ENCODE measurements at places on chromosomes 7 and 10. TPM values are rescaled to one million over a fixed set of nuclear protein-coding genes. Genes with fewer than 3 reads are reported as not detected.

Gene VWA2
- 1.9 TPM for polyA plus RNA-seq

Gene C10orf105
- 0.16 TPM for polyA plus RNA-seq

Gene LRMDA
- 19.1 TPM for polyA plus RNA-seq

Gene AKR1C8
- polyA plus RNA-seq = 0.13 TPM

Gene POU6F2
- polyA plus RNA-seq = 0.14 TPM

Gene OPN1SW
- 1.5 TPM for polyA plus RNA-seq

Gene LEP
- 0.12 TPM for polyA plus RNA-seq

Gene SHH
- 2.3 TPM for polyA plus RNA-seq

Gene GPR15LG
- not detected for polyA plus RNA-seq

Gene CYP2C18
- 0.35 TPM for polyA plus RNA-seq

Gene RTKN2
- polyA plus RNA-seq = 12.1 TPM

Gene UCMA
- not detected for polyA plus RNA-seq

Gene ATG9B
- polyA plus RNA-seq = 2.5 TPM

Gene AFAP1L2
- polyA plus RNA-seq = 56.2 TPM

Gene PAPOLB
- 0.10 TPM for polyA plus RNA-seq
